ENCODE measurements at places on chromosomes 5 and 9.

- peak; percentile 62 for DNase-seq
These were observed 34.1 kb upstream of the RAPGEF1 start for GRCh38 chr9:131773911-131774379.

GRCh38 chr9:99178912-99179872, 42.5 kb downstream of the ALG2 start:
- DNase-seq: no peak

GRCh38 chr5:93348231-93348630, 232.8 kb downstream of the NR2F1-AS1 start:
- DNase-seq: no peak

DNA sequence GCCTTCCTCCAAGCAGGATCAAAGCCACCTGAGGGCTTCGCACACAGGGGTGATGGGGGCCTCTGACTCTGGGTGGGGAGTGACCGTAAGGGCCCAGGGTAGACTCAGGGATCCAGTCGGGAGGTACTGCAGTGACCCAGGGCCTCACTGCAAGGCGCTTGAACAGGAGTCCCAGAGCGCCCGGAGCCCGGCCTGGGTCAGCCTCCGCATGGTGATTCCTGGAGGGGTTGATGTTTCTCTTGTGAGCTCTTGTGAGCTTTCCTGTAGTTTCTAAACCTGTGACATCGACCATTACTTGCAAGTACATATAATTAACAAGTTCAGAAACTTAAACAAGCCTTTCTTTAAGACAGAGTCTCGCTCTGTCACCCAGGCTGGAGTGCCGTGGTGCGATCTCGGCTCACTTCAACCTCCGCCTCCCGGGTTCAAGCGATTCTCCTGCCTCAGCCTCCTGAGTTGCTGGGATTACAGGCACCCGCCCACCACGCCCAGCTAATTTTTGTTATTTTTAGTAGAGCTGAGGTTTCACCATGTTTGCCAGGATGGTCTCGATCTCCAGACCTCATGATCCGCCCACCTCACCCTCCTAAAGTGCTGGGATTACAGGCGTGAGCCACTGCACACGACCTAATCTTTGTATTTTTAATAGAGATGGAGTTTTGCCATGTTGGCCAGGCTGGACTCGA, 19.8 kb downstream of the PTGES start:
- no peak for DNase-seq

DNA sequence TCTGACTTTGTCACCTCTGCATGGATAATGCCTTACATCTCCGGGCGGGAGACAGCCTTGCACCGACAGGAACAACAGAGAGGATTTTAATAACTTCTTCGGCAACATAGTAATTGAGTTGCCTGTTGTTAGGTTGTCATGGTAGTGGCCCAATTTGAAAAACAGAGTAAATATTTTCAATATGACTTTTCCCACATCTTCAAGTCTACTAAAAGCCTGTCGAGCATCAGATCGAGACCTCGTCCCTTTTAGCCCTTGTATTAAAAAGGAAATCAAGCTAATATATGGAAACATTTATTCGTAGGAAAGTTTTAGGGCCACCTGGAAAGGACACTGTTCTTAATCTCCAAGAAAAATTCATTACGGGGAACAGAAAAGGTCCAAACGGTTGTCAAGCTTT, 70.8 kb upstream of the FCN2 start:
- DNase-seq: no peak

All from common myeloid progenitor, CD34-positive (primary cell).